ENCODE measurements at places on chromosomes 12 and 14.
A peak's percentile ranks its signal among the peaks of the same experiment; 100 is the strongest.

DNA sequence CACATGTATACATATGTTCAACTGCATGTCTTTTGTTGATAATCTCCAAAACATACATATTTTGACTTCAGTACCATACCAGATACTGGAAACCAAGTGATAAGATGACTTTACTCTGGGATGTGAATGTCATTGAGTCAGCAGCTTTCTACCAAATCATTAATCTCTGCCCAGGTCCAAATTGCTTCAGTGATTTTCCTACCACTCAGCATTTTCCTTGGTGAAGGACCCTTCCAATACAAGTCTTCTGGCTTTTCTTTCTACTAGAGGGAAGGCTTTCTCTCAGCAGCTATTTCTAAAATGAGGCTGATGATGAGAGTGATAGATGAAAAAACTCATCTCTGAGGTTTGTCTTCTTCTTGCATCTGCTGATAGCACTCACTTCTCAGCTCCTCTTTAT lies 1008.5 kb downstream of the NRXN3 start:
- no peak for DNase-seq

DNA sequence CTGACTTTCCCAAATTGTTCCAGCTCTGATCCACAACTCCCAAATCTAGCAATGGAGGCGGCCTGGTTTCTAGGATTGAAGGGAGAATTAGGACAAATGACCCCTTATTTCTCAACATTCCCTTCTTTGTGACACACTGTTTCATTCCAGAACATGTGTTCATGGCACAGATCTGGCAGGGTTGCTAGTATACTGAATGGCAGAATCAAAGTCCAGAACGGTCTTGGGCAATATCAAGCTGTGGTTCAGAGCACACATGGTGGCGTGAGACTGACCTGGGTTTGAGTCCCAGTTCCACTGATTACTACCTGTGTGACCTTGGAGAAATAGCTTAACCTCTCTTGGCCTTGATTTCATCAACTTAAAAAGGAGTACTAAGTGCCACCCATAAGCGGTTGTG lies 152.5 kb downstream of the SAMD4A start:
- DNase-seq, result no peak

GRCh38 chr12:49274396-49275069 lies 9.7 kb downstream of the TUBA1C start:
- DNase-seq, result no peak

DNA sequence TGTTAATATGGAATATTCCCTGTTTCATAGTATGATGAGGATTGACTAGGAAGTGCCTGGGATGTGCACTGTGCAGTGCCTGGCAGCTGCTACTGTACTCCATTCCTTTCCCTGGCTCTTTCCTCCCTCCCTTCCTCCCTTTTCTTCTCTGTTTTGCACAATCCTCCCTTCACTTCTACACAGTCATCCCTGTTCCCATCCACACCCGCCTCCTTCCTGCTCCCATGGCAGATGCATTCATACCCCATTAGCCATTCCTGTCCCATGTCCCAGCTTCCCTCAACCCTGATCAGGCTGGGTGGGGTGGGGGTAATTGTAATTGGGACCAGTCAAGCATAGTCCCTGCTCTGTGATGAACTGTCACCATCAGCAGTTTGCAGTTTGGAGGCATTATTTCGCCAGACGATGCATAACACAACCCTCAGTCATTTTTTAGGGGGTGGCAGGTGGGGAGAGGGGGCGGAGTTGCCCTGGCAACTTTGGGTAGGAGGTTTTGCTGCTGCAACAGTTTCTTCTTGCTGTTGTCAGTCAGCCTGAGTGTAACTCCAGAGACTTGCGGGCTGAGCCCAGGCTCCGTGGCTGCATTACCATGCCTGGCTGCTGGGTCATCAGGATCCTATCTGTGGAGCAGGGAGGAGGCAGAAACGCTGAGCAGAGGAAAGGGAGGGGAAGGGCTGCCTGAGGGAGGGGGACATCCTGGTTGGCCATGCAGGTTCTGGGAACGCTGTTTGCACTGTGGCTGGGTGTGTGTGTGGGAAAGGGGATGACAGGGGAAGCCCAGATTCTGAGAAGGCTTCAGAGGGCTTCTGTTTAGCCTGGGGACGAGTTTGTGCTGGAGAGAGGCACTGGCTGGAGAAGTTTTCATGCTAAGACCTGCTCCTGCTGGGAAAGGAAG lies 4.1 kb upstream of the KRT84 start:
- no peak for DNase-seq

GRCh38 chr14:36519431-36520321 lies at the start of gene NKX2-1:
Gene NKX2-1, minus strand, starts transcription at chr14:36520232. Its CDS starts 103 bp downstream, at chr14:36520129.
- peak; percentile 35 for DNase-seq

GRCh38 chr14:36505181-36505815 lies 14.7 kb downstream of the NKX2-1 start:
- no peak for DNase-seq

GRCh38 chr12:1560704-1561103 lies 33.7 kb downstream of the FBXL14 start:
- no peak for DNase-seq

GRCh38 chr12:92504594-92504981 lies 198.2 kb upstream of the PLEKHG7 start:
- DNase-seq, result no peak

- no peak for DNase-seq
Observed at GRCh38 chr12:132582058-132582420, 28.3 kb downstream of the LRCOL1 start.

DNA sequence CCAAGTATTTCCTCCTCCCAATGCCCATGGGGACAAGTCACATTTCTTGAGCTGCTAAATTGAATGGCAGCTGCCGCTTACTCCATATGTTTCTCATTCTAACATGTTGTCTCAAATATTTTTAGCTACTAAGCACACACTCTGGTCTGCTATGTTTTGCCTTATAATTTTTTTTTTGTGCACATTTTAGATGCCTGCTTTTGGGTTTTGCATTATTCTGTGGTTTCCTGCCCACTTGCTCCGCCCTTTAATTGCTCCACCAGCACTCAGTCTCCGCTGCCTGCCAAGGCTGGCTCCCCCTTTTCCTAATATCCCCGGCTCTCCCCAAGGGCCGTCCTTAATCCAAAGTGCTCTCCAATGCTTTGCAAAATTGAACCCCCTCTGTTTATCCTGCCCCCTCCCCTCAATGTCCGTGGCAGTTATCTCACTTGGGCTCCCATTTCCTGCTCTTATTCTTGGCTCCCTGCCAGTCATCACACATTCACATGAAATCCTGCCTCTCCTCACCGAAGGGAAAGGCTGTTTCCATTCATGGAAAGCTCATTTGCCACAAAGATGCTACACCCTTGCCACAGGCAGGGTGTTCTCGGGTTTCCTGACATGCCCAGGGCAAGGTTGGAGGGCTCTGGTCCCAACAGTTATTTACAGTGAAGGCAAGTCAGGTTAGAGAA lies 79.4 kb downstream of the C12orf75 start:
- peak; percentile 68 for DNase-seq

- DNase-seq, result no peak
Observed at GRCh38 chr12:22477166-22477893, 67.0 kb downstream of the C2CD5 start.

DNA sequence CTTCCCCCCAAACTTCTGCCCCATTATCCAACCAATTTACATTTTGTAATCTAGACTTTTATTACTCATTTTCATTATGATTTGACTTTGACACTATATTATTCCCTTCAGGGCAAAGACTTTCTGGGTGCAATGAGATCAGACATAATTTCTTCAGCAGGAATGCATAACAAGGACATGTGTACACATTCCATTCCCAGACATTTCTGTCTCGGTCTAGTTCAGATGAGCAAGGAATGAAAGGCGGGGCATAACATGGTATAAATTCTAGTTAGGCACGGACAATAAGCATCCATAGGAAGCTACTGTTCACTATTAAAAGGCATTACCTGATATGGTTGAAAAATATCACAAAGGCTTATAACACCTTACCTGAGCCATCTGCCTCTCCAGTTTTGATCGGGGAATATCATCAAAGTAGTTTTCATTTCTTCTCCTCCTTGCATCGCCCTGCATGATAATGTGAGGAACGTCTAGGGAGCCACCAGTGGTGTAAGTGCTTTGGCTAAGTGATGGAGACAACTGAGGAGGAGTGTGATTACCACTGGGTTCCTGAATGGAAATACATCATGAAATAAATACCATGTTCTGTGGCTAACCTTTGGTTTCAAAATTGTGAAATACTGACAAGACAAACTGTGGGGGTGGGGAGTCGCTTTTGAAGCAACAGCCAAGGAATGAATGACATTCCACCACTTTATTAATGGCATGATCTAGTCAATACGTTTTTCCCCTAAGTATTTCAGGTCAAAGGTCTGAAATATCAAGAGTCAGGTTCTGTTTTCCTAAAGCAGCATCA lies 183.9 kb downstream of the APAF1 start:
- DNase-seq, result no peak

GRCh38 chr12:113359939-113360748 lies 1.8 kb downstream of the PLBD2 start:
- DNase-seq, result no peak

- no peak for DNase-seq
Observed at GRCh38 chr14:104888489-104889374, 23.7 kb downstream of the CEP170B start.

DNA sequence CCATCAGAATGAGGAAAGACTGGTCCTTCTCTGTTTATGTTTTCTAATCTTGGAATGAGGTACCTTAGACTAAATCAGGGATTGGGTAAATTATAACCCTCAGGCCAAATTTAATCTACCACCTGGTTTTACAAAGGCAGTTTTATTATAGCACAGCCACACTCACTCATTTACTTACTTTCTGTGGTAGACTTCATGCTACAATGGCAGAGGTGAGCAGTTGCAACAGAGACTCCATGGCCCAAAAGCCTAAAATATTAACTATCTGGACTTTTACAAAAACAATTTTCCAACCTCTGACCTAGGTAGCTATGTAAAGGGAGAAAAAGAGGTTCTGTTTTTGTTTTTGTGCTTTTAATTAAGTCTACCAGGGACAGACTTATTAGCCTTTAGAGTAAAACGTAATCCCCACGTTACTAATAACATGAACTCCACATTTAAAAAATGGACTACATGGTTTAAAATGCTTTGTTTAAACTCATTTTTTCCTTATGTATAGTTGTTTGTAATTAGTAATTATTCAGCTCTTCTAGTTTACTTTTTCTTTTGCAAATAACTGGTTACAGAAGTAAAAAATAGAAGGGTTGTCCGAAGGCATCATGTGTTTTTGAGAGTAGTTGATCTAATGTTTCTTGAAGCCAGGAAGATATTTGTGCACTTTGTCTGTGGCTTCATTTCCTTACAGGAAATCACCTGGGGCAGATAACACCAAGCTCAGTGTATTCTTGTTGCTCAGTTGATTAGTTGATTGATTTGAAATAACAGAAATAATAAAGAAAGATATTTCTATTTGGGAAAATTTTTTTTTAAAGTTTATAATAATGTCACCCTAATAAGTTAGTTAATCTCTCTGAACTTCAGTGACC lies 57.6 kb upstream of the ATP2B1 start:
- no peak for DNase-seq

DNA sequence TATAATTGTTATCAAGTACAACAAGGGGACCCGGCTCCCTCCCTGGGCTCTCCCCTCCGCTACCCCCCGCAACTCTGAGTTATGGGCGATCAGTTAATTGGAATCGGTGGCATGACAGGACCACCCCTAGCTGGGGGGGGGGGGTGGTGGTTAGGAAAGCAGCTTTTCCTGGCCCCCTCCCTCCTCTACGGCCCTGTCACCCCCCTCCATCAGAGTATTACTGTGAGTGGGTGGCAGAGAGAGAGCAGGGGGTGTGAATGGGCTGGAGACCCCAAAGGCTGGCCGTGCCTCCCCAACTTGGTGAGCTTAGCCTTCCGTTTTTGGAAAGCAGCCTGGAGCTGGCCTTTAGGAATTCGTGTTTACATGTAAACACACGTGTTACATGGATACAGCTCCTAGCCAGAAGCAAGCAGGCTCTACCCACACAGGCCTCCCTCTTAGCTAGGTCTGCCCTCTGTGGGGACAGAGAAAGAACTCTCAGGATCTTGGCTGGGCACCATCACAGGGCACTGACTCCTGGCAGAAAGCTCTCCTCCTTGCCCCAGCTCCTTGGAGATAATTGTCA lies 1.1 kb upstream of the HOXC4 start:
- peak; percentile 12 for DNase-seq

DNA sequence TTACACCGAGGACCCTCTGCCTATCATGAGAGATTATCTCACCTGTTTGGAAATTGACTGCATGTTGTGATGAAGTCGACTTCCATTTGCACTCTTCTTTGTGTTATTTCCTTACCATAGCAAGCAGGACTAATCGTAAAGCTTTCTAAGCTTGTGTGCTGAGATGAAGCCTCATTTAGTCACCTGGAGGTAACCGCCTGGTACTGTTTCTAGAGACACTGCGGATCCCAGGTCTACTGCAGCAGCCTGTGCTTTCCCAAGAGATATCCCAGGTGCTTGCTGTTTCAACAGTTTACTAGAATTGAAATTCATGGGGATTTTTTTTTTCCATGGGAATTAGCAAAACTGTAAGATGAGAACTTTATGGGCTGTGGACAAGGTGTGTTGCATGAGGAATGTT lies 131.8 kb downstream of the PTPRR start:
- no peak for DNase-seq

DNA sequence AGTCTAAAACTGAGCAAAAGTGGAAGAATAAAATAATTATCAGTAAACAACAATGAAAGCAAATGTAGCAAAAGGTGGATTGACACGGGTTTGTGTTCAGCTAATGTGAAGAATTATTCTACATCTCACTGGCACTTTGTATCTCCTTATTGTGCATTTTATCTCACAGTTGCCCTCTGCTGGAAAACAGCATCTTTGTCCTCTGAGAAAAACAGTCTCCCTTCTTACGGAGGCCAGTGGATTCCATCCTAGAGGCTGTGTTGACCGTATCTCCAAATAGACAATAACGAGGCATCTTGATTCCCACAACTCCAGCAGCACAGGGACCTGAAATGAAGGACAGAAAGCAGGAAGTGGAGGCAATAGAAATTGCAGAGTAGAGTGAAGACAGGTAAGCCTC lies 51.3 kb upstream of the PLBD1 start:
- DNase-seq, result no peak

GRCh38 chr12:24719293-24719721 lies 229.6 kb downstream of the BCAT1 start:
- DNase-seq, result no peak

DNA sequence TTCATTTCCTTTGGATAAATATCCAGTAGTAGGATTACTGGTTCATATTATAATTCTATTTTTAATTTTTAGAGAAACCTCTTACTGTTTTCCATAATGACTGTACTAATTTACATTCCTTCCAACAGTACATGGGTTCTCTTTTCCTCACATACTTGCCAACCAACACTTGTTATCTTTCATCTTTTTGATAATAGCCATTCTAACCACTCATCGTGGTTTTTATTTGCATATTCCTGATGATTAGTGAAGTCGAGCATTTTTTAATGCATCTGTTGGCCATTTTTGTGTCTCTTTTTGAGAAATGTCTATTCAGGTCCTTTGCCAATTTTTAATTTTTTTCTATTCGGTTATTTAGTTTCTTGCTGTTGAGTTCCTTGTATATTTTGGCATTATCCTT lies 457.7 kb upstream of the PDE3A start:
- no peak for DNase-seq

All from NCI-H2227 treated with DMSO at 0.1 percent for 48 hours (cell line).